ENCODE measurements at places on chromosomes 2 and 18. TPM values are rescaled to one million over a fixed set of nuclear protein-coding genes. Genes with fewer than 3 reads are reported as not detected.

Gene EMILIN1
- total RNA-seq, result 152 TPM

Gene NCK2
- 42.2 TPM for total RNA-seq

Gene HOXD9
- total RNA-seq, result 13.3 TPM

Gene LINC00305
- total RNA-seq, result not detected

Gene KCNE4
- total RNA-seq, result 2.2 TPM

Gene CD8B2
- not detected for total RNA-seq

Gene ASB18
- total RNA-seq, result not detected

Gene GATA6
- 223 TPM for total RNA-seq

Gene GALNT5
- 34.0 TPM for total RNA-seq

Gene SELENOI
- 37.4 TPM for total RNA-seq

- peak; percentile 48 for DNase-seq
Observed at GRCh38 chr2:167733747-167734146, 513.6 kb downstream of the STK39 start.

- DNase-seq, result no peak
Observed at GRCh38 chr18:58721566-58722239, 50.4 kb downstream of the MALT1 start.

- no peak for DNase-seq
Observed at GRCh38 chr2:54531558-54531957, 75.4 kb downstream of the SPTBN1 start.

DNA sequence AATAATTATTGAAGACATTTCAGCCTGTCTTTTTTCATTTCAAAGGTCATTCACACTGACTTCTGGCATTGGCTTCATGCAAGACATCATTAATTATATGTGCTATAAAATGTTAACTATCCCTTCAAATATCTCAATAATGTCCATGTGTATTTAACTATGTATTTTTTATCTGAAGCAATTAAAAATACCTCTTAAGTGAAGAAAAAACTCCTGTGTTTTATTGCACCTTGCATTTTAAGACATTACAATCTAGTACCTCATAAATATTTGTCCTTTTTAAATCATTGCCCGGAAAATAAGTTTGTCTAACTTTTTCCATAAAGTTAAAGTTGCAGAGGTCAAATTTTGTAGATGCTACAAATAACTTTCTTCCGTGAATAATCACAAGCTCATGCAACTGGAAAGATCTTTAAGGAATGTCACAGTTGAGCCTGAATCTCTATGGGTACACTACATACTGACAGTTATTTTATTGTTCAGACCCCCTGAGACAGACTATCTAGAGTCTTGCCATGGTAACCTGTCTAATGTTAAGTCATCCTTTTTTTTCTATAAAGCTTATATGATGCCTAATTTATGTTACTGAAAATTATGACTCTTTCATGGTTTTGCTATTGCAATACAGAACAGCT lies 38.4 kb upstream of the COBLL1 start:
- DNase-seq, result no peak

GRCh38 chr18:22523481-22523880 lies 105.8 kb upstream of the CTAGE1 start:
- DNase-seq, result no peak

- DNase-seq, result no peak
Observed at GRCh38 chr18:54737986-54738385, 90.3 kb upstream of the RAB27B start.

DNA sequence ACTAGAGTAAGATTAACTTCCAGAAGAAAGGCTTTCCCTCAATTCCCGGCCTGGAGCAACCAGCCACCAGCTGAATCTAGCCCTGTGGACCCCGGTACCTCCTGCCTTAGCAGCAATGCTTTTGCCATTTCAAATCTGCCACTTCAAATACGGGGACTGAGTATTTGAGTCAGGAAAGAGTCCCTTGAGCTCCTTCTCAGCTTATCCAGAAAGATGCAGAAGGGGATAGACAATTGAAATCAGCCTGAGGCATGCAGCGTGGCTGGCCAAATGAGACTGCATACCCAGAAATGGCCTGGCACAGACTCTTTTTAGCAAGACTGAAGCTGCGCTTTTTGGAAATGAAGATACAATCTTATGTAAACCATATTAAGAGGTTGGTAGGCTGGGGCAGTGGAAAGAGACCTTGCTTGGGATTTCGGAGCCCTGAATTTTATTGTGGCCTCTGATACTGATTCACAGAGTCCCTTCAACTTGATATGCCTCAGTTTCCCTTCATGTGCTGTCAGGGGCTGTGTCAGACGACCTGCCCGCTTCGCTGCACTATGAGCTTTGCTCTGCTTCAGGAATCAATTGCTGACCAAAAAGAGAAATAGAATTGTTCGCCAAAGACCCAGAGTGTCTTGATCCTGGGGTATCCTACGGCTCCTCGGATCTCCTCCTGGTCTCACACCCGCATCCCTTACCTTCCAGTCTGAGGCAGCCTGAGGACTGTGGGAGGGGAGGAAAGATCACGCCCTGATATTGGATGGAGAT lies 1.0 kb downstream of the MATN3 start:
- DNase-seq, result no peak

GRCh38 chr2:75579186-75579585 lies 18.4 kb upstream of the EVA1A start:
- no peak for DNase-seq

GRCh38 chr2:3141696-3142095 lies 235.9 kb downstream of the EIPR1 start:
- DNase-seq, result no peak

DNA sequence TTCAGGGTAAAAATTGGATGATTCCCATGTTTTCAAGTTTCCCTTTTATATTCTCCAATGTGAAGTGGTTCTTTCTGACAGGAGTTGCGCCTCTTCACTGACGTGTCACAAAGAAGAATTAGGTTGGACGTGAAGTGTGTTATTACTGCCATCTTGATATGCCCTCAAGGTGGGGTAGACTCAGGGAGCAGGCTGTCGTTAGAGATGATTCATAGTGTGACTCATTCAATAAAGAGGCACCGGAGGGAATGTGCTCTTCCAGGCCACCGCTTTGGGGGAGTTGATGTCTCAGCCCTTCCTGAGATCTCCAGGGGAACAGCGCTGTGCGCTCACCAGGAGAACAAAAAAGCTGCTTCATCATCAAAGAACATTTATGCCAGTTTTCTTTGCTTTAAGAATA lies 3.6 kb upstream of the DGKD start:
- peak; percentile 27 for DNase-seq

DNA sequence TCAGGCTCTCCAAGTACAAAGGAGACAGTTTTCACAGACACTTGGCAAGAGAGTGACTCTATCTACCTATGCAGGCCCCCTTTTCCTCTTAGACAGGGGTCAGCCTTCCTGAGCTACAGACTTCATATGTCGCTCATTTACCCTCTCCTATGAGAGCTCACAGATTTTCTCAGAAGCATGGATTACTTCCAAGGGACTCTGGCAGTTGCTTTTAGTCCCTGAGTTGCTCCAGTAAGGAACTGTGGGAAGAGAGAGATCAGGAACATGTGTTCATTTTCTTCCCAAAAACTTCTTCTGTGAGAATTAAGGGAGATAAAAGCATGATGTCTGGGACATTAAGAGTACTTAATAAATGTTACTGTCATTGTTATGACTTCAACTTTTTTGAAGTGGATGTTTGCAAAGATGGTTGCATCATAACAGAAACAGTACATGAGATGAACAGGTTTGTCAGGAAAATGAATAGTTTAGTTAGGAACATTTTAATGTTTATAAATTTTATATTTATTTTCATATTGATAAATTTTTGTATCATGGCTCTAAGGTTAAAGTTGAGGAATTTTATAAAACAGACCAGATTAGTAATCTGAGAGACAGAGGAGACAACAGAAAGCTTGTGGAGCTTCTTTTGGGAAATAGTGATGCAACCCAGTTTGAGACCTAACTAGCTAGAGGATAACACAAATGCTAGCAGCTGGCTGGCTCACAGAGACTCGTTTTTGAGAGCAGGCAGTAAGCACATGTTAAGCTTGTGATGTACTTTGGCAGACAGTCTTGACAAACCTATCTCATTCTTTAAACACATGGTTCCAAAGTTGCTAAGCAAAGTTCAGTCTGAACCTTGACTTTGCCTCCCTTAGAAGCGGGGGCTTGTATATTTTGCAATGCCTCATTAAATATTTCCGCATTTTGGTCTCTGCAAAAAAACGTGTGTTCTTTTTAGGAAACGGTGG lies 21.7 kb upstream of the UGP2 start:
- DNase-seq, result no peak

DNA sequence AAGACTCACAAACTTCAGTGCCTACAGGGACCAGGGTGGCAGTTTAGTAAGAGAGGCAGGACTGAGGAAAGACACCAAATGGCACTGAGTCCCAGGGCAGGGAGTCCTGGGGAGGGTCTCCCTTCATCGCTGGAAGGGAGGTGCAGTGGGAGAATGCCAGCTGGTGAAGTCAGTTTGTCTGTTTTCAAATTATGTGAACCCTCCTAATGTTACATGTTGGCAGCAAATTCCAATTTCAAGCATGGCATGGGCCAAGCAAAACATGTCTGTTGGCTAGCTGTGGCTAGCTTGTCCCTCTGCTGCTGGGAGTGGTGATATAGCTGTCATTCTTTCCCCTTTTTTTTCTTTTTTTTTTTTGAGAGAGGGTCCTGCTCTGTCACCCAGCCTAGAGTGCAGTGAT lies 55.9 kb upstream of the HAAO start:
- no peak for DNase-seq

DNA sequence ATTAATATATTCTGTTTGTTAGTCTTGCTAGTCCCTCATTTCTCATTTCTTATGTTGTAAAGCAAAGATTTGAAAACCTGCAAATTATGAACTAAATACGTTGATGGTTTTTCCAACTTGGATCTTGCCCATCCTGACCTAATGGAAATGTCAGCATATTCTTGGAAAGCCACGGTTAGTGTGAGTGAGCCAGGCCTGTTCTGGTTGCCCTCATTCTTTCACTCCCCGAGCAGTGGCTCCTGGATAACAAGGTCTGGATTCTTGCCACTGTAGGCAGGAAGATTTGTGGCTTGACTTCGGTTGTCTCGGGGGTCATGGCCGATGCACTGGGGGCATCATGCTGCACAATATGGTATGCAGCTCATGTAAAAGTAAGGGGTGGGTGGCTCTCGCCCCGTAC lies 359.1 kb downstream of the MEIS1 start:
- no peak for DNase-seq

DNA sequence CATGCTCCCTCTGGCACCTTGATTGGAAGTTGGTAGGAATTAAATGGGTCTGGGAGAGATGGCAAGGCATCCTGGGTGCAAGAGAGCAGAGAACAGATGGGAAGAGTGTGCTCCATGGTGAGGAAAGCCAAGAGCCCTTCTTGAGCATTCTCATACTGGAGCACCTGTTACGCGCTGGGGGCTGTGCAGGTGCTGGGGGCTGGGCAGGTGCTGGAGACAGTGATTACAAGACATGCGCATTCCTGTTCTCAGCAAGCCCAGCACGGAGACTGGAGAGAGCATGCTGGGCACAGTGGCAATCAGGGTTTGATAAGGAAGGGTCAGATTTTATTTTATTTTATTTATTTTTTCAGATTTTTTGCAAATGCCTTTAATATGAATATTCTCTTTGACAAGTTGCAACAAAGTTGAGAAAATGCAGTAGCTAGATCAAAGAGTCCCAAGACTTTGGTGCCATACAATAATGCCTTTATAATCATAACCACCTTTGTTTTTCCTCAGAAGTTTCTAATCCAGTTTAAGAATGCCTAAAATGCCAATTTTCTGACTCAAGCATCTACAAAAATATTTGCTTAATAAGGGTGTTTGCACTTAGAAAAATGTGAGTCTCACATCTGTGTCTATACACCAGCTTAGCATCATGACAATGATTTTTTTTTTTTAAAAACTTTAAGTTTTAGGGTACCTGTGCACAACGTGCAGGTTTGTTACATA lies 193.3 kb downstream of the RNF152 start:
- no peak for DNase-seq

- no peak for DNase-seq
Observed at GRCh38 chr18:33372442-33372841, 68.1 kb downstream of the CCDC178 start.

GRCh38 chr2:173588931-173589369 lies 234.3 kb downstream of the CDCA7 start:
- no peak for DNase-seq

DNA sequence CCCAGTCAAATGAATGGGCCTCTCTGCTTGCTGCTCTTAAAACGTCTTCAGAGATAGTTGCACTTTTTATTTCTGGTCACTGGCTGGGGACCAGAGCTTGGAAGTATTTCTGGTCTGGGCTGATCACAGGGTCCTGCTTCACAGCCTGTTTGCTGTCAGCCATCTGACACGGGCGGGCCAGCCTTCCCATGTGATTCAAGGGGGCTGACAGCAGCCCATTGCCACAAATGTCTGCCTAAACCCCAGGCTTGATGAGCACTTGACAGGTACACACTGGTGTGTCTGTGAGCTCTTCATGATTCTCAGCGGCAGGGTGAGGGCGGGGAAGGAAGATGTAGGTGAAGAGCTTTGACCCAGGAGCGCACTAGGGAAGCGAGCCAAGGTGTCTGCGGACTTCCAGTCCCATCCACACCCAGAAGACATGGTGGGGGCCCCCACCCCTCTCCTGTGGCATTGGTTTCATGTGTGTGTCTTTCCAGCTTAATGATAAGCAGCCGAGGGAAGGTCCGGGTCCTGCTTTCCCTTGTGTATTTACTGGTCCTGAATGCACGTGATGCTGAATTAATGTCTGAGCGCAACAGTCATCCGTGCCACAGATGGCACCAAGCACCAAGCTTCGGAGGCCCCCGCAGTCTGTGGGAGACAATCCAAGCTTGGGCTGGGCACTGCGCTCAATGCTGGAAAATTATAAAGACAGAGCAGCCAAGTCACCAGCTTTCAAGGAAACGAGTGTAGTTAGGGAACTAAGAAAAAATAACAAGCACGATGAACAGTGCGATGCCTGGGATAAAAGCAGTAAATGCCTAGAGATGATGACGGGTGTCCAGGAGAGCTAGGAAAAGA lies 73.3 kb downstream of the SH3BP4 start:
- no peak for DNase-seq

Data from transverse colon (tissue), 4 donors.